ENCODE measurements at places on chromosomes 16 and 17.
A peak's percentile ranks its signal among the peaks of the same experiment; 100 is the strongest.

DNA sequence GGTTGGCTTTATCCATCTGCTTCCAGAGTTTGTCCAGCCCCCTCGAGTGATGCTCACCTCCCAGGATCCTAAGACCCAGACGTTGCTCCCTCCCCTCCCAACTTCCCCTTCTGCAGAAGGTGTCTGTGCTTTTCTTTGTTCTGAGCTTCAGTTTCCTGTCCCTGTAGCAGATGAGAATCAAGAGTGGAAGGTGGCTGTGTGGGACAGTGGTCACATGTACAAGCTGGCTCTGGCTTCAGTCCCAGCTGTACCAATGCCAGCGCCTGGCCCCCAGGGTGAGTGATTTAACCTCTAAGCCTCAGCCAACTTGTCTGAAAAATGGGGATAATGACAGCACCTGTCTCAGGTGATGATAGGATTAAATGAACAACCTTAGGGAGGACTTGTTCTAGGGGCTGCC is 7.7 kb downstream of the PRR15L start:
- no peak for DNase-seq

GRCh38 chr17:40480501-40481003 is 20.9 kb downstream of the TNS4 start:
- peak; percentile 17 for DNase-seq

- DNase-seq: no peak
Measured at GRCh38 chr17:39939106-39939505, 11.6 kb downstream of the LRRC3C start.

GRCh38 chr17:7064261-7064660 is 15.8 kb downstream of the CLEC10A start:
- no peak for DNase-seq

- no peak for DNase-seq
Measured at GRCh38 chr17:8791910-8792270, 7.3 kb downstream of the MFSD6L start.

DNA sequence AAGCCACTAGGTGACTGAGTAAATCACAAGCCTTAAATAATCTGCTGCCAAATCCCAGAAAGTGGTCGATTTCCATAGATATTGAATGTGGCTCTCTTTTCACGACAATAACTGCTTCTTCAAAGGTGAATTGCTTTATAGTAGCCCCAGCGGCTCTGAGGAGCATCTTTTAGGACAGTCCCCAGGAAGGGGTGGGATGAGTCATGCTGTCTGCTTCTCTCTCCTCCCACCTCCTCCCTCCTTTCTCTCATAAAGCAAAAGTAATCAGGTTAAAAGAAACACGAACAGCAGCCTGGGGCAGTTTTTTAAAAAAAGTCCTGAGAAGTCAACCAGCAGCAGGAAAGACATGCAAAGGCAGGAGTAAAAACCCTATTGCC is 1.8 kb downstream of the KIAA0513 start:
- DNase-seq: no peak

DNA sequence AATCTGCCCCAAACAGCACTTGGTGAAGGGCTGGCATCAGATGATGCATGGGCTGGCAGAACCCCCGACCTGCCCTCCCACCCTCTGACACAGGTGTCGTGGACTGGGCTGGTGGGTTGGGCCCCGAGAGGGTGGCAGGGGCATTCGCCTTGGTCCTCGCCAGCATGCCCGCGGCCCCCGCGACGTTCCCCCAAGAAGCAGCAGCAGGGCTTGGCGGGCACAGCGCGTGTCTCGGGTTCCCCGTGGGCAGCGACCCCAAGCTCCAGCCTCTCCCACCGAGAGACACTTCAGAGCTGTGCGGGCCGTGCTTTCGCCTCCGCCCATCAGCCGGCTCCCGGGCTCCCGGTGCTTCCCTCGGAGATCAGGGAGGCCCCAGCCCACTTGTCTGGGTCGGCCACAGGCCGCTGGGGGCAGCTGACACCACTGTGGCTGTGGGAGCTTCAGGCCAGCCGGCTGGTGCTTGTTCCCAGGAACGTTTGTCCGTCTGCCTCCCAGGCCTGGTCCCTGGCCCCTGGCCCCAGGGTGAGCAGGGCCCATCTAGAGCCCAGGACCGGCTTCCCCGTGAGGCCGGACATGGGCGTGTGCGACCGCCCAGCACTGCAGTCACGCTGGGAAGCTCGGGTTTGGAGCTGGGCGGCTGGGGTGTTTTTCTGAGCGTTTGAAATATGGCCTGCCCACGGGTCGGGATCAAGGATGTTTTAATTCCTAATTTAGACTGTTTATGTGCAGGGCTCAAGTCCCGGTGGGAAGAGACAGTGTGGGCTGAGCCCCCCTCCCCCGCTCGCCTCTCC is 16.6 kb downstream of the CACNA1H start:
- DNase-seq: no peak

DNA sequence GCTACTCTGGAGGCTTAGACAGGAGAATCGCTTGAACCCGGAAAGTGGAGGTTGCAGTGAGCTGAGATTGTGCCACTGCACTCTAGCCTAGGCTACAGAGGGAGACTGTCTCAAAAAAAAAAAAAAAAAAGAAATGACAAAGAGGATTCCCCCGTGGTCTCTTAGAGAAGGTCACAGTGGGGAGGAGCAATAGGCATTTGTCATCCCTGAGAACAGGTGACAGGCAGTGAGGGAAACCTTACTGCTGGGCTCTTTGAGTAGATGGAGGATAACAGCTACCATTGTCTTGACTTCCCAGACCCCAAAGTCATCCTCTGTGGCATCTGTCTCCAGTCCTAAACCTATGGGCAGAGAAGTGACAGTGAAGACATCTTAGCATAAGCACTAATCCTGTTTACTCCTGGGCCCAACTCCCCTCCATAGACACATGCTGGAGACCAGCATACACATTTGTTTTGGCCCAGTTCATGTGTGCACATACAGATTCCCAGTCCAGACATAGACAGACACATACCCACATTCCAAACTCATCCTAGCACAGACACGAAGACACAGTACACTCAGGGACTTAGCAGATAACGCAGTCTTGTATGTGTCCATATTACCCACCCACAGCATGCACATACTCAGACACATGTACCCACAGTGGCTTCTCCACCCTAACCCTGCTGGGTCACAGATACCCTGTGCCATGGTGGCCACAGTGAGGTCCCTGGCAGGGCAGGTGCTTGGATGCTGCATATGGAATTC is 2.7 kb downstream of the ESRP2 start:
- DNase-seq: no peak

- no peak for DNase-seq
Measured at GRCh38 chr16:3190949-3191353, 2.9 kb downstream of the OR1F1 start.

GRCh38 chr17:8140065-8141029 is 11.9 kb downstream of the PER1 start:
- DNase-seq: no peak

DNA sequence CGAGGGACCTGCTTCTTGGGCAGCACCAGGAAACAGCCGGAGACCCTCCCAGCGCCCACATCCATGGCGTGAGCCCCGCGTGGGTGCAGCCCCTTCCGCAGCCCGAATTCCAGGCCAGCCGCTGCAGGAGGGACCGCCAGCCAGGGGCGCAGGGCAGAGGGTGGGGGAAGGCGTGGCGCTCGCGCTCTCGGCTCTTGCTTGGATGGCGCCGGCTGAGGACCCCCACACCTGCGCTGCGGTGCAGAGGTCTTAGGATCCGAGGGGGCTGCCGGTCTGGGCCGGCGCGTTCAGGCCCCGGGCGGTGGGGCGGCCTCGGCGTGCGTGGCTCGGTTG is 28.8 kb downstream of the ACTG1 start:
- no peak for DNase-seq

DNA sequence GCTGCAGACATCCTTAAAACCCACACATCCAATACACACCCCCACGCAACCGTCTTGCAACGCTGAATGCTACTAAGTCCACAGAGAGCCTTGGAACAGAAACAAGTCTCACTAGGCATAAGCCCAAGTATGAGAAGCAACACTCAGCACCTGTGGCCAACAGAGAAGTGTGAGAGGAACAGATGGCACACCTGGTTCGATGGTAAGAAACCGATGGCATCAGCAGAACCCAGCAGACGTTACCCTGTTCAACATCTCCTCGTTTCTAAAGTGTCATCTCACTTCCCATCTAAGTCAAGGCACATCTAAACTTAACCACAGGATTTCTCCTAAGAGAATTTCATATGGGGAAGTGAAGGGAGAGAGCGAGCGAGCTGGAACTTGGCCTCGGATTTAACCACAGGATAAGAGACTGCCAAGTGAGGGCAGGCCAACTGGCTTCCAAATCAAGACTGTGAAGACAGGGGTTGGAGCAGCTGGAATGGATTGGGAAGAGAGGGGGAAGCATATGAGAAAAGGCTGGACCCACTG is 41.0 kb downstream of the NXPH3 start:
- no peak for DNase-seq

DNA sequence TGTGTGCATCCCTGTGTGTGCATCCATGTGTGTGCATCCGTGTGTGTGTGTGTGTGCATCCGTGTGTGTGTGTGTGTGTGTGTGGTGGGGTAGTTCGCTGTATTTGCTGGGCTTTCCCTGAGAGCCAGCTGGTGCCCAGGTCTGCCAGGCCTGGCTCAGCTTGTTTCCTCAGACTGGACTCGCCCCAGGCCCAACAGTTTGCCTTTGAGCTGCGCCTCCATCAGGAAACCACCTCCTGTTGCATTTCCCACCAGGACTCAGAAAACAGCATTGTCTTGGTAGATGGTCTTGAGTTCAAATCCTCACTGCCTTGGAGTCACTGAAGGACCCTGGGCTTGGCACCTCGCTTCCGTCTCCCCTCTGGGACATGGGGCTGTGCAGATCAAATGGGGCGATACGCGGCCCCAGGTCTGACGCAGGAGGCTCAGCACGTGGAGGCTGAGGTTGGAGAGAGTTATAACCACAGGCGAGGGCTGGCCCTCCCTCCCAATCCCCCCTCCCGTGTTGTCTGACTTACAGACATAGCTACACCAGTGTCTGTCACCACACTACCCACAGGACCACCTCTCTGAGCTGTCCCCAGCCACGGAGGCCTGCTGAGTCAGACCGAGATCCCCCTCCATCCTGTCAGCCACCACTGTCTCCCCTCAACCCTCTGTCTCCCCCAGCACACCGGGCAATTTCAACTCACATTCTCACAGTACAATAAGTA is 4.7 kb downstream of the ITGAE start:
- no peak for DNase-seq

DNA sequence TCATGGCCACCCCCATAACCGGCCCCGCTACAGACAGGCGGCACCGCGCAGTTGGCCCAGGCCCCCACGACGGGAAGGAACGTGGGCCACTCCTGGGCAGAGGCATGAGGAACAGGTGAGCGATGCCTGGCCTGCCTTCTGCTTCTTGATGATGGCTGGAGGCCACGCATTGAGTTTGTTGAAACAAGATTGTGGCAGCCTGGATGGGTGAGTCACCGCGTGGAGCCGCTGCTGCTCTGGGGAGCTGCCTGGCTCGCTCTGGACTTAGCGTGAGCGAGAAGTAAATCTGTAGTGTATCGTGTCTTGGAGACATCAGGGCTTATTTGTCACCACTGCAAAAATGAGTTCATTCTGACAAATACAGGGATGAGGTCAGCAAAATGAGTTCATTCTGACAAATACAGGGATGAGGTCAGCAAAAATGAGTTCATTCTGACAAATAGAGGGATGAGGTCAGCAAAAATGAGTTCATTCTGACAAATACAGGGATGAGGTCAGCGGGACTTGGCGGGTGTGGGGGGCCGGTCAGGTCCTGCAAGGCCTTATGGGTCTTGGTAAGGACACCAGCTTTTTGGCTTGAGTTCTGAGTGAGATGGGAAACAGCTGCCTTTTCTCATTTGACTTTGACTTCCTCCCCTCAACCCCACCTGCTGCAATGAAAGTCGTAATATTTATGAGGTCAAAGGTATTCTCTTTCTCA is 93.0 kb downstream of the SEC14L1 start:
- DNase-seq: no peak

DNA sequence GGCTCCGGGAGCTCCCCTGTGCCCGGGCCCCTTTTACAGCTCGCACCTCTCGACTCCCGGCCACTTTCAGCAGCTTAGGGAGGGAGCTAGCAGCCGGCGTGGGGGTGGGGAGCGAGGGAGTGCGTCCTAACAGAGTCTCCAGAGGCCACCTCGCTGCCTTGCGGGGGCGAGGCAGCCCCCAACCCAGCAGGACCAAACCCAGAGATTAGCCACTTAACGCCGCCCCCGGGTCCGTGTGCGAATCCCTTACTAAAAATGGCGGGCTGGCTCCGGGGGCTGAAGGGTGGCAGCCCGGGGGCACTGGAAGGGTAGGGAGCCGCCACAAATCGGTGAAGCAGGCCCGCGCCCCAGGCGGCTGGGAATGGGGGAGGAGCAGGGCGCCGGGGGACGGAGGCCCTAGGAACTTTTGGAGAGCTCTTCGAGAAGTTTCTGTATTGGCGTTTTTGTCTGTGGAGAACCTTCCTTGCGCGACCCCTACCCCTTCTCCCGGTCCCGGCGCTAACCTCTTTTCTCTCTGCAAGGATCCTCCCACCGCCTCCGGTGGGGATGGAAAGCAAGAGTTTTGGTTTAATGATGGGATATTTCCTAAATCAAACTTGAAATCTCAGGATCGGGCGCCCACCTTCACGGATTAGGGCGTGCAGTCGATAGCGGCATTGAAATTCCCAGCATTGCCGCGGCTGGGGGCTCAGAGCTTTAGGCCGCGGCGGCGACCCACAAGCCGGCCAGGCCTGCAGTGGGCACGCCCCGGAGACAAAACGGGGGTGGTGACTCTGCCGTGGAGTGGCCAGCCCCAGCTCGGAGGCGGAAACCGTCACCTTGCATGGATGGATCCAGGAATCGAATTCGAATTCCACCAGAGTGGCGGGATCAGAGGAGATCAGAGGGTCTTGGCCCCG is 793 bp upstream of the IRX3 start:
- DNase-seq: peak; percentile 11

DNA sequence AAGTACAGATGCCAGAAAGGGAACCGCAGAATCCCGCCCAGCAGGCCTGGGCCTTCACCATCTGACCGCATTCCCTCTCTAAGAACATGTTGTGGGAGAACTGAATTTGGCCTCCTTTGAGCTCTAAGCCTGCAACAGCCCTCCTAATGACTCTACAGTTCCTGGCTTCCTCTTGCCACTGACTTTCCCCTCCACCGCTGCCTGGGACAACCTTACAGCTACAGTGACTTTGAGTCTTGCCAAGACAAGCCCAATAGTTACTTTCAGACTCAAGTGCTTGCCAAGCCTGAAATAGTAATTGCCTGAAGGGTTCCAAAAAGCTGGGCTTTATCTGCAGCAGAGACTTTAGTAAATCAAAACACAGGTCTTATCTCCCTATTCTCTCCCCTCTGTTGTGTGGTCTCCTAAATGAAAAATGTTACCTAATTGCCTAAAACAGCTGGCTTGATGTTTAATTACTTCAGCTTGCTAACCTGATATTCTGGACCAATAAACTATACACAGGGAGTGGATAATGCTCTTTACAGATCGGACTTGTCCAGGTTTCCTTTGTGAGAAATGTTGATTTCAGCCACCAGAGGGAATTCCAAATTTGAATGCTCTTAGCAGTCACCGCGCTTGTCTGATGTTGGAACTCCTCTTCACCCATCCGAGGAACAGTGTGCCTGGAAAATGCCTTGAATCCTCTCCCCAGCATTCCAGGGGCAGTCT is 85.1 kb upstream of the TBX2 start:
- no peak for DNase-seq
